Right ventricle myocardium inferior (tissue), 1 donor: ENCODE measurements at places on chromosomes 13 and 19. TPM values are rescaled to one million over a fixed set of nuclear protein-coding genes. Genes with fewer than 3 reads are reported as not detected.

Gene ZNF570
- 8.4 TPM for total RNA-seq

Gene CASP14
- total RNA-seq = not detected

Gene RPS5
- total RNA-seq = 551 TPM

Gene KLC3
- not detected for total RNA-seq

Gene CABP5
- total RNA-seq = not detected

Gene MYO1F
- 9.3 TPM for total RNA-seq

Gene SYCN
- not detected for total RNA-seq

Gene SIGLEC11
- 0.60 TPM for total RNA-seq

Gene PNMA8A
- 7.6 TPM for total RNA-seq

Gene LILRB2
- 2.9 TPM for total RNA-seq

Gene PHF11
- total RNA-seq = 20.0 TPM

Gene ZNF99
- 0.08 TPM for total RNA-seq

Gene ACTMAP
- 6.4 TPM for total RNA-seq

Gene ZNF440
- total RNA-seq = 4.4 TPM

Gene C19orf73
- 1.8 TPM for total RNA-seq

Gene SIGLEC10
- total RNA-seq = 1.1 TPM

Gene TEX29
- not detected for total RNA-seq

Gene IGFL2
- total RNA-seq = not detected

- no peak for DNase-seq
Observed at GRCh38 chr13:40515702-40516101, 150.7 kb downstream of the FOXO1 start.

GRCh38 chr19:47469363-47469700, 2.4 kb downstream of the SLC8A2 start:
- no peak for DNase-seq

DNA sequence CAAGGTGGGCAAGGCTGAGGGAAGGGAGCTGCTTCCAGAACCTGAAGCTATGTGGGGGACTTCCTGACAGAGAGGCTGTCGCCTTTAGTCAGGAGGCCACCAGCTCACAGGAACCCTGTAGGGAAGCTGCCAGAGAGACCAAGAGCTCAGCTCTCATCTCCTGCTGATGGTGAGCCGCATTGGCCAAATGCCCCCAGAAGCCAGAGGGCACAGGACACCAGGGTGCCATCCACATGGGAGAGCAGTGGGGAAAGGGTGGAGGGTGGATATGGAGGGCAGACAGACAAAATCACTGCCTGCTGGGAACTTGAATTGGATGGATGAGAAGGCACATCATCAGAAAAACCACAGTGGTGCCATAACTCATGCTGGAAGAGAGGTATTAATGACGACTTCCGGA, 36.0 kb downstream of the SERP2 start:
- DNase-seq = no peak

DNA sequence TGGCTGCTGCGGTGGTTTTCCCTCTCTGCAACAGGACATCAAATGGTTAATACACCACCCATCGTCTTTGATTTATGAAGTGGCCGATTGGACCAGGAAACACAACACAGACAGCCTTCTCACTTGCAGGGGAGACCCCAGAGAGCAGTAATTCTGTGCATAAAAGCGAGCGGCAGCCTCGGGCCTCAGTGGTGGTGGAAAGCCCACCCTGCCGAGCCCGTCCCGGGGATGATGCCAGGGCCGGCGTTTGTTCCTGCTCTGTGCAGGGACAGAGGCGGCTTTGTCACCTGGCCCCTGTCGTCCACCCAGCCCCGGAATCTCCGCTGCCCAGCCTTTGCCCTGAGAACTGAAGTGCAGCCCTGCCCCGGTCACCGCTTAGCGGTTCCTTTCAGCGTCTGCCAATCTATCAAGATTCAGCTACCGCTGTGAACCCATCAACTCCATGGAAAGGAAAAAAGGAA, 184.4 kb downstream of the TSHZ3 start:
- DNase-seq = no peak

DNA sequence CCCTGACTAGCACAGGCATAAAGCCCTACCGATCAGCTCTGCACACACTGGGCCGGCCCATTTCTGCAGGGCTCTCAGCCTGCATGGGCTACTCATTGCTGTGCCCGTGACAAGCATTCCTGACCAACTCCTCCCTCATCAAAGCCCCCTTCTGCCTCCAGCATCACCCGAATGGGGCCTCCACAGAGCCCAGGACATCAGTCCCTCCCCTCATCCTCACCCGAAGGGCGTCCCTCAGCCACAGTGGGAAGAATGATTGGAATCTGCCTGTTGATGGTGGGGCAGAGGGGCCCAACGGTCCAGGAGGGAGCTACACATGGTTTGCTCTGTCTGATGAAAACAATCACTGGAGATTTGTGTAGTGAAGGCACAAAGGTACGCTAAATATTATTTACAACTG, 43.8 kb downstream of the SERP2 start:
- no peak for DNase-seq

- DNase-seq = peak; percentile 67
Observed at GRCh38 chr19:2771786-2772674, 11.0 kb downstream of the SGTA start.

GRCh38 chr13:76043874-76044273, 407.7 kb downstream of the LMO7 start:
- DNase-seq = no peak

DNA sequence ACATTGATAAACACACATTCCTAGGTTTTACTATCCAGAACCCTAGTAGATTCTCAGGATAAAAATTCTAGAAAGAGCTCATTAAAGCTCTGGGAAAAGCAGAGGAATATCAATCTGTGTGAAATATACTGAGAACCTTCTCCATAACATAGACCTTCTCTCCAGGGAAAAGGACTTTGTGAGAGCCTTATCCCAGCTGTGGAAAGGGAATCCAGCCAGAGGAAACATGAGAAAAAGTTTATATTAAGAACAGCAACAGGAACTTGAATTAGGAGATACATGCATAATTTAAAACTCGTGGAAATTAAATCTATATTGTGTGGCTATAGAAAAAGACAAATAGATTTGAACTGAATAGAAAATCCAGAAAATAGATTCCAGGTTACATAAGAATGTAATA, 1639.9 kb downstream of the EFNB2 start:
- no peak for DNase-seq

- DNase-seq = no peak
Observed at GRCh38 chr13:29846475-29847256, 3.8 kb downstream of the UBL3 start.

GRCh38 chr19:42216653-42217519, 591 bp downstream of the DEDD2 start:
- DNase-seq = no peak

GRCh38 chr19:55702131-55702627, 27.2 kb downstream of the EPN1 start:
- no peak for DNase-seq

- no peak for DNase-seq
Observed at GRCh38 chr13:94444826-94445225, 34.7 kb downstream of the DCT start.

DNA sequence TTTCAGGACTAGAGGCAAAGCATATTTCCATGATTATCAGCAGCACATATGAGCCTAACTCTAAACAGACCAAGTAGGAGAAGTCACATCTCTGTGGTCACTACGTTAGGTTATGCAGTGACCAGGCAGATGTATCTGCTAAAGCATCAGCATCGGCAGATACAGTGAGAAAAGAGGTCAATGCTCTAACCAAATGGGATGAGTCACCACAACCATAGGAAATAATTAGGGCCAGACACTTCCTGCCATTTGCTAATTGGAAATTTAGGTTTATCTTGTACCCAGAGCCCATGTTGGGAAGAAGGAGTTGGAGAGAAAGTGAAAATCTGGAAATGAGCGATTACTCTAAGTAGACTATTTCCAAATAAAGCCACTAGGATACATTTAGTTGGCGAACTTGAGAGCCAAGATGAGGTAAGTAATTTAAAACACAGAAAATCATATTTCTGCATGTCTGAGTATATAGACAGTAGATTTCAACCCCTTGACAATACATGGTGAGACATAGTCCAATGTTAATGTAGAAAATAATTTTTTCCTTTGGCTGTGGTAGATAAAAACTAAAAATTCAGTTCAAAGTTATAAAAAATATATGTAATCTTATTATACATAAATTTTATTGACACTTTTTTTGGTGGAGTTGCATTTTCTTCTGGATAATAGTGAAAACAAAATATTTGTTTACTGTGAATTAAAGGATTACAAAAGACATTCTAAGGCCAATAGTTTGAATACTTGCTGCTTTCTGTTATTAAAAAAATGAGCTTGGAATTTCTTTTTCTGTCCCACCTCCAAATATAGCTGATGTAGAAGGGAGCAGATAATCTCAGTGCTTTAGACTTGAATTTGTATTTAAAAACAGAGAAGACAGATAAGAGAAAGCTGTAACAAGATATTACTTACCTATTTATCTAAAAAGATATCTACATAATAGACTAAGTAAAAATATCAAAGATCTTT, 104.4 kb upstream of the CSNK1A1L start:
- DNase-seq = no peak

DNA sequence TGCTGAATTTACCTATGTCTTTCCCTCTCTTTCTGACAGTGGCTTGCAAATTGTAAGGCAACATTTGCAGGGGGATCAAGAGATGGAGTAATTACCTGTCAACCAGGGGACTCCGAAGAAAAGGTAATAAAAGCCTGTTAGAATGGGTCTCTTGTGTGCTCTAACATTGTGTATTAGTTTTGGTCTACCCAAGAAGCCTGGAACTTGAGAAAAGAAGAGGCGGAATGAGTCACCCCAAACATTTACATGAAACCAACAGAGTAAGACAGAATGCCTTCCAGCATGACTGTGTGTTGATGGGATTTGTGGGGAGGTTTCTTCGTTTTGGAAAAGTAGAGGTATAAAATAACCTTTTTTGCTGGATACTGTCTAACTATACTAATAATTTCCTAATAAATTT, 36.7 kb downstream of the ZAR1L start:
- no peak for DNase-seq

DNA sequence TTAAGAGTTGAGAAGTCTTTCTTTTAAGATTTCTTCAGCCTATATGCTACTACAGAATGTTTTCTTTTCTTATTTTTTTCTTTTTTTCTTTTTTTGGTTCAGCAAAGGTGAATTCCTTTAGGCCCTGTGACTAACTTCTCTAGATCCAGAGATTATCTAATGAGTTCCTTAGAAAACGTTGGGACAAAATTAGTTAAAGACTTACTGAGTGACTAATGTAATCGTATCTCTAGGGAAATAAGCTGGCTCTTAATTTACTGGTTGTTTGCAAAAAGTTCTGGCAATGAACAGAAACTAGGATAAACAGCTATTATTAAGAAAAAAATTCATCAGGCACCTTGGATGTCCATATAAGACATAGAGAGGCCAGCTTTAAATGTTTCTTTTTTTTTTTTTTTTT, 30.7 kb upstream of the CSNK1A1L start:
- no peak for DNase-seq

- DNase-seq = peak; percentile 40
Observed at GRCh38 chr19:55493052-55493644, 4.9 kb downstream of the SSC5D start.

GRCh38 chr19:41792513-41793413, 3.6 kb upstream of the CEACAM3 start:
- peak; percentile 84 for DNase-seq

GRCh38 chr19:16497042-16497441, 848 bp downstream of the C19orf44 start:
- no peak for DNase-seq

- no peak for DNase-seq
Observed at GRCh38 chr13:100454876-100455275, 133.7 kb downstream of the GGACT start.

- DNase-seq = no peak
Observed at GRCh38 chr13:24218338-24218737, 57.8 kb downstream of the SPATA13 start.

GRCh38 chr19:41263042-41263849, 926 bp upstream of the HNRNPUL1 start:
- DNase-seq = peak; percentile 81

GRCh38 chr13:99605420-99606323, 104.4 kb downstream of the TM9SF2 start:
- DNase-seq = no peak

GRCh38 chr19:19563348-19563848, 25.3 kb downstream of the CILP2 start:
- no peak for DNase-seq

- no peak for DNase-seq
Observed at GRCh38 chr13:103066079-103066780, at the start of gene SLC10A2. Gene SLC10A2 (minus strand): TSS chr13:103066417. CDS start chr13:103066249, 168 bp downstream.

- no peak for DNase-seq
Observed at GRCh38 chr19:40155749-40156265, 35.4 kb upstream of the MAP3K10 start.
